ENCODE measurements at places on chromosomes 6 and 20. TPM values are rescaled to one million over a fixed set of nuclear protein-coding genes. Genes with fewer than 3 reads are reported as not detected.

Gene CDH26
- polyA plus RNA-seq, result 0.75 TPM

GRCh38 chr6:115667478-115668026, 393.1 kb downstream of the FRK start:
- no peak for DNase-seq

DNA sequence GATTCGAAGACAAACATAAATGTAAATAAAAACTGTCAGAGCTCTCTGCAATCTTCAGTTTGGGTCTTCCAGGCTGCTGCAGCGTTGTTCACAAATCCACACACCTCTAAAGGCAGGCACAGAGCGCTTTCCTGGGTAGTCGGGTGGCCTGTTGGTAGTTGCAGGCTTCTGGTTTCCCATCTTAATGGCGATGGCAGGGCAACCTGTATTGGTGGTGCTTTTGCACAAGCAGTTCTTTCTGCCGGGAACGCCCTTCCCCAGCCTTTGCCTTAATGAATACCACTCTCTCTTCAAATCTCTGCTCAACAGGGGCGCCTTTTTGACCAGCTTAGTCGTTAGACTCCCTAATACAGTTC, 723 bp upstream of the IFT52 start:
- DNase-seq, result no peak

- DNase-seq, result no peak
These were observed 27.3 kb downstream of the NQO2 start for GRCh38 chr6:3026791-3027626.

DNA sequence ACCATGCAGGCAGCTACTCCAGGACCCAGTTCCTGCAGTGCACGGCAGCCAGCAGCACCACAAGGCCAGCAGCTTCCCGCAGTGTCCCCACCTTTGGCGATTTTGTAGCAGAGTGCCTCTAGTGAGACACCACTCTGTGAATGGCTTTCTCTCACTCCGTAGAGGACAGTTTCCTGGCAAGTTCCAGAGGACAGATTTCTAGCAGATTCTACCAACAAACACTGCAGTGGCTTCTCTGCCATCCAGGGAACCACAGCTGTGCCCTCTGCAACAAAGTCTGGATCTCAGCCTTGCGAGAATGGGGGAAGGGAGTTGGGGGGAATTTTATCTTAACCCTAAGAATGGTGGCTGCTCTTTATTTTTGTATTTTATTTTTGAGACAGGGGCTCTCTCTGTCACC, 28.7 kb downstream of the SNHG17 start:
- no peak for DNase-seq

- no peak for DNase-seq
These were observed 9.9 kb upstream of the ULBP3 start for GRCh38 chr6:150078788-150079187.

Measured in right renal cortex interstitium (tissue), 3 donors.